Activated CD4-positive, alpha-beta memory T cell treated with anti-CD3 and anti-CD28 coated beads, Interleukin-2, amount 10 ng/mL, durations not matched to agents 7 days and 5 days (primary cell): ENCODE measurements at places on chromosomes 6 and 20. TPM values are rescaled to one million over a fixed set of nuclear protein-coding genes. Genes with fewer than 3 reads are reported as not detected.

DNA sequence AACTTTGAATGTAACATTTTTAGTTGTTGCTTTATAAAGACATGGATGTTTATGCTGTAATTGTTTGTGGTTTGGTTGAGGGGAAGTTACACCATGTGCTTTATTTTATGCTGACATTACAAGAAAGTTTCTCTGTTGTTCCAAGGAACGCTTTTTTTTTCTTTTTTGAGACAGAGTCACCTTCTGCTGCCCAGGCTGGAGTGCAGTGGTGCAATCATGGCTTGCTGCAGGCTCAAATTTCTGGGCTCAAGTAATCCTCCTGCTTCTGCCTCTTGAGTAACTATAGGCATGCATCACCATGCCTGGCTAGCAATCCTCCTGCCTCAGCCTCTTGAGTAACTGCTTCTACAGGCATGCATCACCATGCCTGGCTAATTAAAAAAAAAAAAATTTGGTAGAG lies 21.0 kb upstream of the IFNGR1 start:
- DNase-seq = no peak

DNA sequence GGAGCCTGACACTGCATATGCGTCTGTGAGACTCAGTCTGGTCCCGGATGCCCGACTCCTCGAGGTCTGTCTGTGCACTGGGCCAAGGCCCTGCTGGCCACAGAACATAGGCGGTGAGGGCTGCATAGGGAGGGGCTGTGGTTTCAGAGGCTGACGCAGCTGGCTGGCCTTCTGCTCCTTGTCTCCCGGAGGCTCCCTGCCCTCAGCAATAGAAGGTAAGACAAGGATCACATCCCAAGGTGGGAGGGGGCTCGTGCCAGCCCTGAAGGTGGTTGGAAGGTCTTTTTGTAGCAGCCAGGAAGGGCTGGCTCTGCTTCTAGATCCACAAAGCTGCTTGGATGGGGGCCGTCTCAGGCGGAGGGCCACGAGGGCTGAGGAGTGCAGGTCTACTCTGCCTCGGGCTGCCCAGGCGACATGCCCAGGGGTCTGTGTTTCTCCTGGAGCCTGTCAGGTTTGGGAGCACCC lies 239.8 kb upstream of the SULF2 start:
- no peak for DNase-seq

DNA sequence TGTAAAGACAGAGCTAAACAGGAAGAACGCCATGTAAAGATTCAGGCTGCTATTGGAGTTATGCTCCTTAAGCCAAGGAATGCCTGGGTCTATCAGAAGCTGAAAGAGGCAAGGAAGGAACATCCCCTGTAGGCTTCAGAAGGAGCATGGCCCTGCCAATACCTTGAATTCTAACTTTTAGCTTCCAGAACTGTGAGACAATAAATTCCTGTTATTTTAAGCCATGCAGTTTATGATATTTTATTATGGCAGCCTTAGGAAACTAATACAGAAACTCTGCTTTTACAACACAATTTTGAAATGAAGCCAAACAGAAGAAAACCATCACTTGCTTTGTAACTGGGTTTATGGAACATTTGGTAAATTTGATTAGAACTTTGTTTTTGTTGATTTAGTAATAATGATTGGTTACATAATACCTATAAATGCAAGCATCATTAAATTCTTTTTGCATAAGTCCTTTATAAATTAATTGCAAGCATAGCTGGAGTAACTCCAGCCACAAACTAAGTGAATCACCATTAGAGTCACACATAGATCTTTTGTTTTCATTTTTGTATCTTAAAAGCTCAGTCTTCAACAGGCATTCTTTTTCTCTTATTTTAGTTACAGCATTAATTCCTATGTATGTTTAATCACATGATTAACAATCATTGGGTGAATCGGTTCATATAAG lies 33.5 kb upstream of the TSPYL1 start:
- no peak for DNase-seq

DNA sequence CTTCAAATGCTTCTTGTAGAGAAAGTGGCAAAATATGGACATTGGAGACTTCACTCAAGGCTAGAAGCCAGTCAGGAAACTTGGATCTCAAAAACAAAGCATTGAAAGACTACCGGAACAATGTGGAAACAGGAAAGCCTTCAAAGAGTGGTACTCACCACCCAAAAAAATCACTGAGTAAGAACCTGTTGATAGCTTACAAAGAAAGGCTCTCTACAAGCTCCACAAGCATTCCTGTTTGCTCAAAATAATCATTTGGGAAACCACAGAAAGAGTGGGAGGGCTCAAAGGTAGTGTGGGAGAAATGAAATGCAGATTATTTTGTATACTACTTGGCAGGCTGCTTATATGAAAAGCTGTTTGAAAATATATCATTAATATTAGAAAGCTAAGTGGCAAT lies 9.5 kb upstream of the DST start:
- DNase-seq = no peak

- no peak for DNase-seq
Observed at GRCh38 chr20:47662483-47663353, 122.6 kb downstream of the SULF2 start.

- DNase-seq = no peak
Observed at GRCh38 chr6:157652601-157653363, 170.3 kb upstream of the SNX9 start.

DNA sequence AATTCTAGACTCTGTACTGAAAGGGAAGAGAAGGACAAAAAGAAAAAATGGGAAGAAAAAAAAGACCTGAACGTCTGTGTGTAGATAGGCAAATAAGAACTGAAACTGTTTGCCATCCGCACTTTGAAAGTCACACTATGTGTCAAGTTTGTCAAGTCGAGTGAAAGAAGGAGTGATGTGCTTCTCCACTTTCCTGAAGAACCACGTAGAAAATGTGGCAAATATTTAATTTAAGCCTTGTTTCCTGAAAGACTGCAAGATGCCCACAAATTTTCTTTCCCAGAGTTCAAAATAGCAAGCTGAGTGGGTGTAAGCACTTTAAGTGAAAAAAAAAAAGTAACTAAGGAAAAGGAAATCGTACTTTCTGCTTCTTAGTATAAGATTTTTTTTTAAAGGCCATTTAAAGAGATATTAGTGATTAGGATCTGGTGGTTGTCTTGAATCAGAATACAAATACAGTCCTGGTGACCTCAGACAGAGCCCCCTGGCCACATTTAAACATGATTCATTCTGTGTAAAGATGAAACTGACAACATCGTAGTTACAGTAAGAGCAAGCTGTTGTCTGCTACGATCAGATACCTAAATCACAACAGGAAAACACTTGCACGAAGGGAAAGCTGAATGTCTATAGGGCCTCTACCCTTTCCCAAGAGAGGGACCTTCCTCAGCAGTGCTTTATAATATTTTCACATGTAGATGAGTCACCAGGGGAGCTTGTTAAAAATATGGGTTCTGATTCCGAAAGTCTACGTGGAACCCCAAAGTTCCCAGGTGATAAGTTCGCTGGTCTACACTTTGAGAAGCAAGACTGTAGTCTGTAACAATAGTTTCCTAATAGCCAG lies 102.3 kb downstream of the HIVEP2 start:
- DNase-seq = peak; percentile 52

DNA sequence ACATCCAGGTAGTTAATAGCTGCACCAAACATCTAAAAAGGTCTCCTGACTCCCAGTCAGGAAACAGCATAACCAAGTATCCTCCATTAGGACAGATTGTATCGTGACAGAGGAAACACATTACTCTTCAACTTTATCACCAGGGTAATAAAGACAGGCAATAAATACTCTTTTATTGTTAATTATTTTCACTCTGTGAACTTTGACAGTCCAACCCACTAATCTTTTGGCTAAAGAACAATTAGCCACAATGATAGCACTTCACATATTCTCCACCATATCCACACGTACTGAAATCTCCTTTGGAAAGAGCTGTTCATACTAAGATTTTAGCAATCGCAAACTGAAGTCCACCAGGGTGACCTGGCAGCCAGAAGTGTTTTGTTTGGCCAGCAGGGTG lies 46.4 kb downstream of the ARHGAP18 start:
- no peak for DNase-seq

GRCh38 chr6:131685266-131685780 lies 15.9 kb downstream of the OR2A4 start:
- DNase-seq = no peak

FOXS1 gene
- not detected for total RNA-seq

BNIP5 gene
- not detected for total RNA-seq

THBD gene
- total RNA-seq = not detected

TREML1 gene
- not detected for total RNA-seq
